GM12864 (cell line): ENCODE measurements at places on chromosomes 13 and 19.

GRCh38 chr13:77360032-77360685, 33.3 kb upstream of the MYCBP2 start:
- no peak for DNase-seq

- DNase-seq = no peak
Observed at GRCh38 chr13:37752146-37752545, 117.4 kb downstream of the TRPC4 start.

GRCh38 chr19:30469774-30470173, 97.6 kb downstream of the ZNF536 start:
- no peak for DNase-seq

DNA sequence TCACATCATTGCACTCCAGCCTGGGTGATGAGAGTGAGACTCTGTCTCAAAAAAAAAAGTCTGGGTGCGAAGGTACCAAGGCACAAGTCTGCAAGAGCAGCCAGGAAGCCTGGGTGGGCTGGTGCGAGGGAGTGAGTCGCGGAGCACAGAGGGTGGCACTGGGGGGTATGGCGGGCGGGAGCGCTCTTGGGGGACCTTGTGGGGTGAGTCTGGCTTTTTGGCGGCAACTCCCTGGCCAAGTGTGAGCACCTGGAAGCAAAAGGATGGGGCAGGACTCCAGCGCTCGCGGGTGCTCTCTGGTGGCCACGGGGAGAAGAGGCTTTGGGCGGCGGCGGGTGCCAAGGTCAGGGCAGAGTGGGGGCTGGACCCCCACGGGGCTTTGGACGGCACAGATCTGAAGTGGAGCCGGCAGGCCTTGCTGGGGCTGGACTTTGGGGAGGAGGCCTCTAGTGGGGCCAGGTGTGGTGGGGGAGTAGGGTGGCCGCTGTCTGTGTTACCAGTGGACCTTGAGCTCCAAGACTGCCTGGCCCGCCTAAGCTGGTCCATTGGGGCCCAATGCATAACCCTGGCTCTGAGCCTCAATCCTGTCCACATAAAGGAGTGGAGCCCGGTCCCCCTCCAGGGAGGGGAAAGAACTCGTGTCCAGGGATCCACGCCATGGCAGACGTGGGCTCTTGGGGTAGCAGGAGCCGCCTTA, 1.6 kb downstream of the P2RY11 start:
- peak; percentile 44 for DNase-seq

DNA sequence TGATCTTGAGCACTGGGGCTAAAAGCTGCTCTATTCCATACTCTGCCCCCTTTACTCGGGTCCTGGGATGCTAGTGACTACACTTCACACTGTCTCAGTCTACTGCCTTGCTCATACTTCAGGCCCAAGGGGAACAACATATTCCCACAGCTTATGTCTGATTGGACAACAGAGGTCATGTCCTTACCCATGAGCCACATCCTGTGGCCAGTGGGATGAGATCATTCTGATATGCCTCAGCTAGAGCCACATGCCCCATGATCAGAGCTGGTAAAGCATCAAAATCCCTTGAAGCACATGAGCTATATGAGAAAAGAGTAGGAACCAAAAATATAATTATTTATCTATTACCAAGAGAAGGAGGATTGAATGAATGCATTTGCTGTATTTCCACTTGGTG, 290.1 kb upstream of the TSHZ3 start:
- no peak for DNase-seq

- DNase-seq = no peak
Observed at GRCh38 chr13:65872448-65872847, 1357.7 kb downstream of the PCDH9 start.

DNA sequence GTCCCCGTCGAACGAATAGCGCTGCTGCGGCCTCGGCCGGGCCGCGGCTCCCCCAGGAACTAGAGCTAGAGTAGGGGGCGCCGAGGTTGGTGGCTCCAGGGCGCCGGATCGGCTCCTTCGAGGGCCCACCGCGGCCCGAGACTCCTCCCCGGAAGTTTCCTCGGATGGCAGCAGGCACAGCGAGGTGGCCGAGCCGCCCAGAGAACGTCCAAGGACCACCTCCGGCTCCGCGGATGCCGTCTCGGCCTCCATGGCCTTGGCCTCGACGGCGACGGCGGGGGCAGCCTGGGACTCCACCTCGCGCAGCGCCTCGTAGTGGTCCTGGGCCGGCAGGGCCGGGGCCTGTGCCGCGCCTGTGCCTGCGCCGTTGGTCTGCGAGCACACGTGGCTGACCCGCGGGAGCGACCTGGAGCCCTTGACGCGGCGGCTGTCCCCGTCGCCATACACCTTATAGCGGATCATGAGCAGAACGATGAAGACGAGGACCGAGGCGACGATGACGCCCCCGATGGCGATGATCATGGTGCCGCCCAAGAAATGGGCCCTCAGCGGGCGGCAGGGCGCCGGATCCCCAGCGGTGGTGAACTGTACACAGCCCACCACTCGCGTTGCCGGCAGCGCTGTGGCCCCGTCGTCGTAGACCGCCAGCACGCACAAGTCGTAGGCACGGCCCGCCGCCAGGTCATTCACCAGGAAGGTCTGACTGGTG, 11.8 kb downstream of the IFNL1 start:
- no peak for DNase-seq

GRCh38 chr13:29131881-29132668, 311.9 kb downstream of the MTUS2 start:
- no peak for DNase-seq

- DNase-seq = no peak
Observed at GRCh38 chr13:20354722-20355121, 122.6 kb upstream of the GJB6 start.

- DNase-seq = peak; percentile 29
Observed at GRCh38 chr13:32911506-32911905, 104.7 kb upstream of the KL start.

- DNase-seq = no peak
Observed at GRCh38 chr13:51818781-51819511, 15.0 kb upstream of the DHRS12 start.

DNA sequence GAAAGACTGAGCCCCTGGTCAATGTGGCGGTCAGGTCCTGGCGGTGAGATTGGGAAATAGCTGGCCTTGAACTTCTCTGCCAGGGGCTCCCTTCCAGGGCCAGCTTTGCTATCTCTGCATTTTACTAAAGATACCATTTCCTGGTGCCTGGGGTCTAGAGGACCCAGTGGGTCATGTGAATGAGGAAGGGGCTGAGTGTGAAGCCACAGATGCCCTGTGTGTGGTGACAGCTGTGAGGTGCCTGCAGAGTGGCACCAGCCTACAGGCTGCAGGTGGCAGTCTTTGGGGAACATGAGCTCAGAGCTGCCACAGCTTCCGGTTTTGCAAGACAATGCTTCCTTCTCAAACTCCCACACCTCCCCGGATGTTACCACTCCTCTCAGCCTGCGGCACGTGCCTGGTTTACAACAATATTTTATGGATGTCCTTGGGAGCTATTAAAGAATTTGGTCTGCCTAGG, 5.2 kb upstream of the MLNR start:
- peak; percentile 31 for DNase-seq

- DNase-seq = no peak
Observed at GRCh38 chr19:16303755-16304154, 20.9 kb upstream of the KLF2 start.
